ENCODE measurements at places on chromosomes 16 and 17. TPM values are rescaled to one million over a fixed set of nuclear protein-coding genes. Genes with fewer than 3 reads are reported as not detected.

Gene ABCA5
- 1.9 TPM for polyA plus RNA-seq

Gene MCRIP2
- polyA plus RNA-seq: 30.4 TPM

Gene C16orf54
- polyA plus RNA-seq: not detected

Gene OTOA
- polyA plus RNA-seq: 0.07 TPM

Gene CNTD1
- polyA plus RNA-seq: 0.02 TPM

Gene FOXN1
- polyA plus RNA-seq: 0.07 TPM

Gene MAPK7
- 11.8 TPM for polyA plus RNA-seq

Gene HOXB2
- 1.3 TPM for polyA plus RNA-seq

Gene B4GALNT2
- polyA plus RNA-seq: 0.26 TPM

Gene ZNF385C
- 0.06 TPM for polyA plus RNA-seq

Gene NOTUM
- polyA plus RNA-seq: not detected

Gene ALOX12B
- 0.30 TPM for polyA plus RNA-seq

Gene STX1B
- polyA plus RNA-seq: 0.27 TPM

Gene TBC1D3K
- polyA plus RNA-seq: not detected

Gene COQ9
- polyA plus RNA-seq: 38.6 TPM

Gene KLHL11
- 0.11 TPM for polyA plus RNA-seq

Gene GAS2L2
- polyA plus RNA-seq: not detected

Gene COG7
- 13.2 TPM for polyA plus RNA-seq

Gene TBX6
- 2.9 TPM for polyA plus RNA-seq

Gene C1QL1
- polyA plus RNA-seq: 0.26 TPM

Gene AOC2
- 0.46 TPM for polyA plus RNA-seq

Gene SLC47A1
- polyA plus RNA-seq: 1.4 TPM

Gene OR1A1
- polyA plus RNA-seq: not detected

Gene TMEM92
- 6.7 TPM for polyA plus RNA-seq

Gene RBBP6
- 13.1 TPM for polyA plus RNA-seq
